ENCODE measurements at places on chromosomes 3 and 15.

GRCh38 chr15:79516155-79516554 is 84.0 kb downstream of the MINAR1 start:
- DNase-seq: no peak

DNA sequence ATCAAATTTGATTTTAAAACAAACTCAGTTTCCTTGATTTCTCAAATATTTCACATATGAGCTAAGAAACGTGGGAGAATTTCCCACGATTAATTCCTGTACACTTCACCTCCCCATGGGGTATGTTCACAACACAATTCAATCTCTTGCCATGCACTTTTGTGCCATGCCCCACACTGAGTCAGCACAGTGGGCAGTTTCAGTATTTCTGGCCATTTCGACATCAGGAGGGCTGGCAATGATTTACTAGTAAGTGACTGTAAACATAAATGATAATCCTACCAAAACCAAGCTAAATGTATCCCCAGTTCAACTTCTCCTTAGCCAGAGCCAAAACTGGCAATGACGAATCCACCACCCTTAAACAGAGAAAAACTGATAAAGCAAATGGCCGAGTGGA is 293.6 kb downstream of the FGF12 start:
- no peak for DNase-seq

GRCh38 chr15:31305796-31306425 is 20.7 kb upstream of the KLF13 start:
- DNase-seq: no peak

DNA sequence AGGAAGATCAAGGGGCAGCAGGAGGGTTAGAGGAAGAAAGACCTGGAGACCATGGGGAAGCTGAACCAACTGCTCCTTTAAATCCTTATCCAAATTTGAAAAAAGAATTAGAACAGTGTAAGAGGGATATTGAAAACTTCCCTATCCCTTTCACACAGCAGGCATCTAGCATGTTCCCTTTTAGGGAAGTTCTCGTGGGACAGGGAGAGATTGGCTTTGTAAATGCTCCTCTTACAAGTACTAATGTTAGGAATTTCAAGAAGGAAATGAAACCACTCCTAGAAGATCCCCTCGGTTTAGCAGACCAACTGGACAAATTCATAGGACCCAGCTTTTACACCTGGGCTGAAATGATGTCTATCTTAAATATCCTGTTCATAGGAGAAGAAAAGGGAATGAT is 41.5 kb downstream of the PPCDC start:
- no peak for DNase-seq

- no peak for DNase-seq
Measured at GRCh38 chr3:110504401-110504800, 567.2 kb upstream of the NECTIN3 start.

- DNase-seq: no peak
Measured at GRCh38 chr3:113377158-113377557, 64.1 kb downstream of the CFAP44 start.
